CD4-positive, alpha-beta T cell treated with Interleukin-2 at 100 ng/mL for 4 hours (primary cell): ENCODE measurements at places on chromosomes 11 and 22.

DNA sequence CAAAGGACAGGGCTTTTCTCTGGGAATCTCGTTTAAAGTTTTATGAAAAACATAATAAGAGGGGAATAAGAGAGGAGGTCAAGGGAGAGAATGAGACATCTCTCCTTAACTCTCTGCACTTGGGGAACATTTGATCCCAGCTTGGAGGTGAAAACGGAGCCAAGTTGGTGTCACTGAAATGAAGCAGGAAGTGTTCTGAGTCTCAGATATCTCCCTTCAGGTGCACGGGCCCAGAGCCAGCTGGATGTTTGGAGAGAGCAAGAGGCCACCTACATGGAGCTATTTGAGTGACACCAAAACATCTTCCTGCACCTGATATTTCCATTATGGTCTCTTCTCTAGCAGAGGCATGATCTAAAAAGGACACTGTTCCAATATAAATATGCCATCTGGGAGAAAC lies 85.7 kb downstream of the BLID start:
- DNase-seq: no peak

- DNase-seq: no peak
Measured at GRCh38 chr11:69467646-69468045, 13.8 kb upstream of the LINC01488 start.

DNA sequence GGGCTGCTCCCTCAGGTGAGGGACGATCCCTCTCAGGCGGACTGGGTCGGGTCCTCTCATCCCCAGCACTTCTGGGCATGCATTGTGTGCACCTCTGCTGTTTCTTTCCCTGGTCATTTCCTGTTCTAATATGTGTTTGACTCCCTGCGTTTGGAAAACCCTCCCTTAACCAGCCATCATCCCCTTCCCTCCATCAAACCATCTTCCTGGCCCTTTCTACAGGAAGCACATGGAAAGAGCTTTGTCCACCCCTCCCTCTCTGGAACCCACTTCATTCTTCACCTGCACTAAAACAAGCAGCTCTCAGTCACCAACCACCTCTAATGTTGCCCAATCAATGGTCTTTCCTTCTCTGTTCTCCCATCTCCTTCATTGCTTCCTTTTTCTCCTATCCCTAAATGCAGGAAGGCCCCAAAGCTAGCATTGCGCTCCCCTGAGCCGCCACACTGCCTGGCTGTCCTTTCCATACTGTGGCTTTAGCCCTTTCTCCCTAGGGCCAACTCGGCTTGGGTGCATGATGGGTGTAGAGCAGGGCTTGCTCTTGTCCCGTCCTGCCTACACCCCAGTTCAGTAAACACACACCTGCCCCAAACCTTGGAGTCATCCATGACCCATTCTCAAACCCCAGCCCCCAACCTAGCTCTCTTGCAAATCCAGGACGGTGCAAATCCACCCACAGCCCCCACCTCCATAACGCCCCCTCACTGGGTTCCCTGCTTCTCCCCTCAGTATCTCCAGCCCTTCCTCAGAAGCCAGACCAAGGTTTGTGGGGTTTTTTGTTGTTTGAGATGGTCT lies 5.4 kb upstream of the GAS2L1 start:
- no peak for DNase-seq

DNA sequence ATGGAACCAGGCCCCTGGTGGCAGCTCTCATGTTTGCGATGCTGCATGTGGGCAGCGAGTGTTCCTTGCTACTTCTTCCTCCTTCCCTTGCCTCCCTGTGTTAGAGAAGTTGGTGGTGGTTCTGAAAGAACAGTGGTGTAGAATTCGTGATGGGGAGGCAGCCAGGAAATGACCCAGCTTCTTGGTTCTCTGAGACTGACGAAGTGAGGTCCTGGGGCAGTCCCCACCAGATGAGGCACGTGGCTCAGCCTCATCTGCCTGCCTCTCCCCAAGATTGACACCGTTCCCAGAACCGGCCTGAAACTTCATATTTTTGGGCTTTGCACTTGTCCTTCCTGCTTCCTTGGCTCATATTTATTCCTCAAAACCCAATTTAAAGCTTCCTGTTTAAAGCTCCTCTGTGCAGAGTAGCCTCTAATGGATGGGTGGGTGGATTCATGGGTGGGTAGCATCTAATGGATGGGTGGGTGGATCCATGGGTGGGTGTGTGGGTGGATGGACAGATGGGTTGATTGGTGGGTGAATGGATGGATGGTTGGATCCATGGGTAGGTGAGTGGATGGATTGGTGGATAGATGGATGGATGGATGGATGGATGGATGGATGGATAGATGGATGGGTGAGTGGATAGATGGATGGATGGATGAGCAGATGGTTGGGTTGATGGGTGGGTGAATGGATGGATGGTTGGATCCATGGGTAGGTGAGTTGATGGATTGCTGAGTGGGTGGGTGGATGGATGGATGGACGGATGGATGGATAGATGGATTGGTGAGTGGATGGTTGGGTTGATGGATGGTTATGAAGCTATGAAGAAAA lies 77.3 kb upstream of the ATXN10 start:
- DNase-seq: no peak

- no peak for DNase-seq
Measured at GRCh38 chr11:8784954-8785353, 102.4 kb downstream of the RPL27A start.

- no peak for DNase-seq
Measured at GRCh38 chr11:66860449-66860831, 3.6 kb downstream of the LRFN4 start.
